ENCODE measurements at places on chromosomes 1 and 21.

GRCh38 chr1:65772607-65773006 lies 20.1 kb upstream of the PDE4B start:
- DNase-seq = no peak

DNA sequence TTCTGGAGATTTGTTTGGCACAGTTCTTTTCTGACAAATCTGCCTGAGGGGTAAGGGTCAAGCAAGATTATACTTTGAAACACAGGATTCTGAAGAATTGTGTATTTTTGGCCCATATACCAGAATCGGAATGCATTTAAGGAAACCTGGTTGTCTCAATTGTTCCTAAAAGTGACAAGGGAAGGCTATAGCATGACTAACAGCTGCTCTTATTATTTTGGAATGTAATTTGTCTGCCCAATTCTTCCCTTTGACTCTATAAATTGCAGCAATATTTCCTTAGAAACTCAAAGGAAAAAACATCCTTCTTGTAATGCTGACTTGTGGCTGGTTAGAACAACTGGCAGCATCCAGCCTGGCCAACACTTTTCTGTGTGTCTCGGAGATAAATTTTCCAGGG lies 15.8 kb upstream of the VCAM1 start:
- peak; percentile 76 for DNase-seq

- no peak for DNase-seq
These were observed 5.6 kb upstream of the DDOST start for GRCh38 chr1:20666804-20667203.

GRCh38 chr1:11671544-11672286 lies 7.7 kb downstream of the FBXO6 start:
- DNase-seq = no peak

GRCh38 chr1:194537521-194537920 lies 1351.1 kb upstream of the B3GALT2 start:
- no peak for DNase-seq

DNA sequence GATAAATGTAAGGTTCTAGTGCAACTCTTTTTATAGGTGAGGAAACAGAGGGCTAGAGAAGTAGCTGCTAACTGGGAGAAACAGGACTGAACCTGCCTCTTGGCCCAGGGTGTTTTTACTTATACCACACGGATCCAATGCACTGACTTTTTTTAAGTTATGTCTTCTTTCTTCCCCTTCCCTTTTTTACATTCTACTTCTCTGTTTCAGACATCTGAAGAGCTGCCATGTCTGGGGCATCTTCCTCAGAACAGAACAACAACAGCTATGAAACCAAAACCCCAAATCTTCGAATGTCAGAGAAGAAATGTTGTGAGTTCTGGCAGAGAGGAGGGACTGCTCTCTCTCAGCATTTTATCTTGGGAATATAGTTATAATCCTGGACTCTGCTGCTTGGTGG lies 1.4 kb downstream of the PFKFB2 start:
- DNase-seq = no peak

DNA sequence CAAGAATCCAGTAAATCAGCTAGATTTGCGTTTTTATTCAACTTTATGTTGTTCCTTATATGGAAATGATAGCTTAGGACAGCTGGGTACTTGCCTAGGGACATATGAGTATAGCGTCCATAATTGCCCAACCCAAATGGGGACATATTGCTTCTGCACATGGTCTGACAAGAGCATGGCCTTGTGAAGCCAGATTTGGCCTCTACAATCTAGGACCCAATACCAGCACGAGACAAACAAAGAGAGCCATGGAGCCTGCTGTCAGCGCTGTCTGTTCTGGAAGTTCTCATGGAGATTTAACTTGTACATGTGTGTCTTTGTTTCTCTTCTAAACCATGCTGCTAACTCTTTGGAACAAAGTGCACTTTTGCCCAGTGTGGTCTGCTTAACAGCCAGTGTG lies 240.0 kb upstream of the CAMK1G start:
- DNase-seq = no peak

DNA sequence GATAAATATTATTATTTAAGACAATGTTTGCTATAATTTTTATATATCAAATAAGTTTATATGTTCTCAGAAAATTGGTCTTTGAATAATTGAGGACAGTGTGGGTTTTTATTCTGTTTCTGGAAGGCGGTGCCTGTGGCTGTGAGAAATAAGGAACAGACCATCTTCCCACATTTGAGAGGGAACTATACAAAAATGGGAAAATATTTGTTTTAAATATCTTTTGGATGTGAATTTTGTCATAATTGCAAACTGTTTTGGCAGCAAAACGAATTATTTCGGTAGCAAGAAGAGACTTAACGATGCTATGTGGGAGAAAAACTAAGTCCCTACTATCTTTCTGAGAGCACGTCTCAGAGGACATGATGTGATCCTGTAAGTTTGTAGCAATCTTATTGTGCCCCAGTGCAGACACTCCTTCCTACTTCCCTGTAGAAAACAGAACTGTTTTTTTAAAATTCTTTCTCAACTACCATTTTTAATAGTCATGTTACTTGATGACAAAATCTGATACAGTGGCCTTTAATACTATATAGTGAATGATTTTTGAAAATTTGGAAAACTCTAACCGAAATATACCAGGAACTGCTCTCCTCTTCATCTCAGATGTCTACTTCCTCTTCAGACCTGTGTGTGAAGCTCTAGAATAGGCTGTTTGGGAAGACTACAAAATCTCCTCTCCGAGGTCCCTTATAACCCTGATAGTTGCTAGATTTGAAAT lies 25.4 kb downstream of the PTPRC start:
- no peak for DNase-seq

- DNase-seq = no peak
These were observed 47.2 kb downstream of the GALNT2 start for GRCh38 chr1:230114237-230114651.

- DNase-seq = peak; percentile 75
These were observed 5.0 kb downstream of the JMJD4 start for GRCh38 chr1:227729881-227730629.

- peak; percentile 21 for DNase-seq
These were observed 32.5 kb downstream of the MTF2 start for GRCh38 chr1:93111561-93111960.

DNA sequence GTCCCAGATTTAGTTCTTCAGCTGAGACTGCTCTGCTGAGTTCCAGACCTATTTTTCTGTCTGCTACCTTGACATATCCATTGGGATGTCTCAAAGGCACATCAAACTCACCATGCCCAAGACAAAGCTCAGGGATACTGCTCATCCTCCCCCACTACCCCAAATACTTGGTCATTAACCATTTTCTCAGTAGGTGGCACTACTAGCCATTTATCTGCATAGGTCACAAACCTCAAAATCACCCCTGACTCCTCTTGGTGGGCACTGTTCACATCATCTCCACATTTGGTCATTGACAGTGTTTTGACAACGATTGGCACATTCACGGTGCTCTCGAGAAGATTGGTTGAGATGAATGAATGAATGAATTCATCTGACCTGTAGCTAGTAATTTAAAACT lies 32.1 kb downstream of the CACNA1S start:
- no peak for DNase-seq

DNA sequence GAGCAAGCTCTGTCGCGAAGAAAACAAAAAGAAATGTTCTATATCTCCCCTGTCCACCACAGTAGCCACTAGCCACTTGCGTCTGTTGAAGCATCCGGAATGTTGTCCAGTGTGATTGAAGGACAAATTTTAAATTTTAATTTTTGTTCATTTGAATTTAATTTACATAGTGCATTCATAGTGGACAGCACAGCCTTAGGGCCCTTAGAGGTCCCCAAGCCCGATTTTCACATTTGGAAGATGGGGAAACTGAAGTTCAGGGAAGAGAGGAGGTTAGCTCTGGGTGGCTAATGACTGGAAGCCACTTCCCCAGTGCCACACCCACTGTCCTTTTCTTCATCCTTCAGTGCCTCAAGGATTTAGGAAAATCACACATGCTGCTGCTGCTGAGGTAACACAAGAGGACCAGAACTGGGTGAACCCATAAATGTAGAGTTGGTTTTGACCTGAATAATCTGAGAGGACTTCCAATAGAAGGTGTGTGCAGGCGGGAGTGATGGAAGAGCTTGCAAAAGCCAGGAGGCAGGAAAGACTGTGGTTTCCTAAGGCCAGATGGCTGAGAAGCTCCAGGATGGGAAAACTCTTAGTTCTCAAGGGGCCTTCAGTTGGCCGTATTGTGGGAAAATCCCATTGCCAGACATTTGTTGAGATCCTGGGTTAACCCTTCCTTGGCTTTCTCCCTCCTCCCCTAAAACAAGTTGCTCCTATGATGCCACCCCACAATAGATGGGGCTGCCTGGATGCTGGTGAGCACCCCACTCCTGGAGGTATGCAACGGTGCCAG lies 49.5 kb downstream of the TRIM11 start:
- DNase-seq = no peak

GRCh38 chr1:57353654-57354053 lies 70.2 kb downstream of the DAB1 start:
- DNase-seq = peak; percentile 0

- peak; percentile 20 for DNase-seq
These were observed 201.8 kb upstream of the GREM2 start for GRCh38 chr1:240813720-240814119.

DNA sequence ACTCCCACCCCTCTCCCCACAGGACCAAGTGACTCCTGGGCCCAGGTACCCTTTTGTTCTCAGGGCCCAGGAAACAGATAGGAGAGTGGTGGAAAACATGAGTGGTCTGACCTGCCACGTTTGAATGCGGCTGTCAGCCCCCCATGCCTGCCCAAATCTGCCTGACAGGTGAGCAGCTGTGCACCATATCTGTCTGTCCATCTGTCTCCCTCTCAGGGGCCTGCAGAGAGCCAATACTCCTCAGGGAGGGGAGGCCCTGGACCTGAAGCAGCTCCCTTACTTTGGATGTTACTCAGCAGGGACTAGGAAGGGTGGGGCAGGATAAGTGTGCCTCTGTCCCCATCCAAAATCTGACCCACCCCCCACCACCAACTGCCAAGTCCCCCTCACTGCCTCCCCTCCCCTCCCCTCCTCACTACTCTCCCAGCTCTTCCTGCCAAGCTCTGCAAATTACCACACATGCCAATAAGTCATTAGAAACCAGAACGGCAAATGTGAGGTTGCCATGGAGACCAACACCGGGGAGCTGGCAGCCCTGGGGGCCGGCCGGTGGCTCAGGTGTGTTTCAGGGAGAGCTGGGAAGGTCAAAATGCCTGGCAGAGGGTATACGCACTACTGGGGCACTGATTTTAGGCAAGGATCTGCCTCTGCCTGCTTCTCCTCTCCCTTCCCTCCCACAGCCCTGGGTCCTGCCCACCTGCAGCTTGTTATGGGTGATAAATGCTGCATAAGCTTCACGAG lies 11.5 kb downstream of the LRRN2 start:
- no peak for DNase-seq

DNA sequence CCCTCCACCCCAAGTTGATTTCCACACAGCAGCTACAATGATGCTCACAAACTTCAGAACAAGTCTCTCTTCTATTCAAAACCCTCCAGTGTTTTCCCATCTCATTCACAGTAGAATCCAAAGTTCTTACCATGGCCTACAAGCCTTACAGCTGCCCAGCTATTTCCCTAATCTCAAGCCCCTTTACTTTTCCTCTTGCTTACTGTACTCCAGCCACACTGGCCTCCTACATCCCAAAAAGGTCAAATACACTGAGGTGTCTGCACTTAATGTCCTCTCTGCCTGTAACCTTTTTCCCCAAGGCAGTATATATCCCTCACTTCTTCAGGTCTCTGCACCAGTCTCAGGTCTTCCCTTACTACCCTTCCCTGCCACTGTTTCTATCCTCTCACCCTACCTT lies 2.6 kb downstream of the RAP1A start:
- DNase-seq = no peak

- no peak for DNase-seq
These were observed 77.5 kb downstream of the SLC45A1 start for GRCh38 chr1:8395433-8395866.

DNA sequence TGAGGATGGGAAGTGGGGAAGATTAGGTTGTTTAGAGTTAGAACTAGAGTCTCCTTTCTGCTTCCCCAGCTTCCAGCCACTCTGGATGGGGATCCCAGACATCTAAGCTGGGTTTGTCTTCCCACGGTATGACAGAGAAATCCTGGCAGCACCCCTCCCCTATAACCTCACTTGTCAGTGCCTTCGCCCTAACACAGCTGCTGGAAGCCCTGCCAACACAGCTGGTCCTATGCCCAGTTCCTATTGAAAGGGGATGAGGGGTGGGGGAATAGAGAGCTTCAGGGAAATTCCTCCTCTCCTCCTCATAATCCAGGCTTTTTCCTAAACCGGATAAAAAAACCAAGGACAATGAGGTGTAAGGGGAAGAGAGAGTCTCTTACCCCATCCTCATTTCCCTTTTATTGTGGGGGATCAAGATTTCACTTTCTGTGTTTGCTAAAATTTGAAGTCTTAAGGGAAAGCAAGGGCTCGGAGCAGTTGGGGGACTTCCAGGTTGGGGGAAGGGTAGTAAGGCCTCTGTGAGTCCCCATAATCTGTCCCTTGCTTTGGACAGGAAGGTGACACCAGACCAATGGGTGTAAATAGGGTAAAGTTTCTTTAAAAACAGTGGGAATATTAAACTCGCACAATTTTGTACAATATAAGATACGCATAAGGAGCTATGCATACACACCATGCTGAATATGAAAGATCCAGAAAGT lies 590 bp downstream of the TMOD4 start:
- no peak for DNase-seq

DNA sequence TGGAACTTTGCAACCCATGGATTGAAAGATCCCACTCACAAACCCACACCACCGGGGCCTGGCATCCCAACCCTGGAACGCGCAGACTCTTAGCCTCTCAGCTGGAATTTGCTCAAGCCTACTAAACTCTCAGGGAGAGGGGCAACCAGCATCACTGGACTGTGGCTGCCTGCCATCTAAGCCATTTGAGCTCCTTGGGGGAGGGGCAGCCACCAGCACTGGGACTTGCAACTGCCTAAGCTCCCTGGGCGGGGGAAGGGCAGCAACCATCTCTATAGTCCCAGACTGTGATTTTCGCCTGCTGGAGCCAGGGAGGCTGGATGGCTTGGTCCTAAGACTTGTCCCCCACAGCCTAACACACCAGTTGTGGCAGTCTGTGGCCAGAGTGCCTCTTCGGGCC lies 122.3 kb downstream of the SNX7 start:
- no peak for DNase-seq

DNA sequence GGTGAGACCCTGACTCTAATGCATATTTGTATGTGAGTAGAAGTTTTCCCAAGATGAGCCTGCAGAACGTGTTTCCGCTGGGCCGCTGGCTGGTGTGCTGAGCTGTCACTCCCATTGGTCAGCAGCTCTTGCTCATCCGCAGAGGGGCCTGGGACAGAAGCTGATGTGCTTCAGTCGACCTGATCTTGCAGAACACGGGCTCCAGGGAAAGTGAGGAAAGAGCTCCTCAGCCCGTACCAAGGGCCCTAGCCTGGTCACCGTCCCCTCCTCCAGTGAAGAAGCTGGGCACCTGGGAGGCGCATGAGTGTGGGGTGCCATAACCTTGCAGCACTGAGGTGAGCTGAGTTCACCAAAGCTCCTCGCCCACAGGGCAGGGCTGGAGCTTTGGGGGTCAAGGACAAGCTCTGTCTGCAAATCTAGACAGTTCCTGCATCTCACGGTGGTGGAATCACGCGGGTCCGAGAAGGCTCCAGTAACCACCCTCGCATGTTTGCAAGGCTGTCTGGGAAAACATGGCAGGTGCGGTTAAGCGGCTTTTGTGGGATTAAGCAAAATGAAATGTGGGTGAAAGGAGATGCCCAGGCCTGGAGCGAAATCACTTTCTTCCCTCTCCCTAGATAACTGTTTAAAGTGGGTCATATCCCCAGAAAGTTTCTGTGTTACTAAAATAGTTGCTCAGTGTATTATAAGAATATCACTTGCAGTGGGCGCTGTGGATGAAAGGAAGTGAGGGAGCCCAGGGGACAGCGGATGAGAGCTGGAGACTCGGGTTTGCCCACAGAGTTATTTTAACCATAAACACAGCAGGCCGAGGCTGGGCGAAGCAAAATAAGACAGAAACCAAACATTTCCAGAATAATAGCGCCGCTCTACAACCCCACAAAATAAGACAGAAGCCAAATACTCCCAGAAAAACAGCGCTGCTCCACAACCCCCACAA lies 33.1 kb upstream of the LRRC3 start:
- DNase-seq = no peak
